Stimulated activated CD8-positive, alpha-beta memory T cell treated with anti-CD3 and anti-CD28 coated beads, Interleukin-15, amount 100 ng/mL, for 1 hour (primary cell): ENCODE measurements at places on chromosomes 11 and 22.

DNA sequence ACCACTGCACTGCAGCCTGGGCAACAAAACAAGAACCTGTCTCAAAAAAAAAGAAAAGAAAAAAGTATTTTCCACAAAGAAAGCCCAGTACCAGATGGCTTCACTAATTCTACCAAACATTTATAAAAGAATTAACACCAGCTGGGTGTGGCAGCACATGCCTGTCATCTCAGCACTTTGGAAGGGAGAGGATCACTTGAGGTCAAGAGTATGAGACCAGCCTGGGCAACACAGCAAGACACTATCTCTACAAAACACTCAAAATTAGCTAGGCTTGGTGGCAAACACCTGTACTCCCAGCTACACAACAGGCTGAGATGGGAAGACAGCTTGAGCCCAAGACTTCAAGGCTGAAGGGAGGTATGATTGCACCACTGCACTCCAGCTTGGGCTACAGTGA is 20.1 kb downstream of the RSF1 start:
- DNase-seq = no peak

- DNase-seq = no peak
Observed at GRCh38 chr11:64542172-64543125, 48.6 kb upstream of the SLC22A12 start.

- peak; percentile 17 for DNase-seq
Observed at GRCh38 chr11:9015677-9016076, 11.9 kb upstream of the NRIP3 start.

DNA sequence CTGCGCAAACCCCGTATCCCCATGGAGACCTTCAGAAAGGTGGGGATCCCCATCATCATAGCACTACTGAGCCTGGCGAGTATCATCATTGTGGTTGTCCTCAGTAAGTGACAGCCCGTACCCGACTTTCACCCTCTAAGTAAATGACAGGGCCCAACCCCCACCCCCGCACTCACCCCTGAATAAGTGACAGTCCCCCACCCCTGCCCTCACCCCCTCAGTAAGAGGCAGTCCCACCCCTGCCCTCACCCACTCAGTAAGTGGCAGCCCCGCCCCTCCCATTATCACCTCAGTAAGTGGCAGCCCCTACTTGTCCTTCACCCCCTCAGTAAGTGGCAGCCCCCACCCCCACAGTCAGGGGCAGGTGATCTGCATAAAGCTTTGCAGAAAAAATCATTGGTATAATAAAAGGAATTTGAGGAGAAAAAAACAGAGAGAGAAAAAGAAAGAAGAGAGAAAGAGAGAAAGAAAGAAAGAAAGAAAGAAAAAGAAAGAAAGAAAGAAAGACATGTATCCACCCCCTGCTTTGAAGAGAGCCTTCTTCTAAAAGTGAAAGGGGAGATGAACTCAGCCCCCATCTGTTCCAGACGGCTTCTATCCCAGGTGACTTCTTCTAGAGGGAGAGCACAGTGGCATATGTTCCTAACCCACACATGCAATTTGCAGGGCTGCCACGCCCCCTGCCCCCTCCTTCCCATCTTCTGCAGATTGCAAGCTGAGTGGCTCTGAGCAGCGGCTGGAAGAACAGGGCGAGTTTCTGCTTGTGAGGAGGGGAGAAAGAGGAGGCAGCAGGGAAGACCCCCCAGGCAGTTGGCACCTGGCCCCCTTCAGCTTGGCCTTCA is 12.5 kb upstream of the SMIM35 start:
- DNase-seq = no peak

DNA sequence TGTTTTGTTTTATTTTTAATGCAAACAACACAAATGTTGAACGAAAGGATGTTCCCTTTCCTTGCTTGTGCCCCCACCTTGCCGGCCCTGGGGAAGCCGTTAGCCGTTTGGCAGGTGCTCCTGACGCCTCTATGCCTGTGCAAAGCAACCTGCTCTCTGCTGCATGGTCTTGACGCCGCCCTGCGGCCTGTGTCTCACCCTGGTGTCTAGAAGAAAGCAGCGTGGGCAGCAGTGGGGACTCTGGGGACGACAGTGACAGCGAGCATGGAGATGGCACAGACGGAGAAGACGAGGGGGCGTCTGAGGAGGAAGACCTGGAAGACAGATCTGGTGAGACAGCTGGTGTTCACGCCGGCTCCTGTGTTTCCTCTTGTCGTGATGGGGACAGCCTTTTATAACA is 5.5 kb downstream of the PHRF1 start:
- DNase-seq = no peak

GRCh38 chr11:74332291-74332690 is 20.9 kb upstream of the P4HA3 start:
- no peak for DNase-seq
